ENCODE measurements at places on chromosomes 16 and 17. TPM values are rescaled to one million over a fixed set of nuclear protein-coding genes. Genes with fewer than 3 reads are reported as not detected.

DNA sequence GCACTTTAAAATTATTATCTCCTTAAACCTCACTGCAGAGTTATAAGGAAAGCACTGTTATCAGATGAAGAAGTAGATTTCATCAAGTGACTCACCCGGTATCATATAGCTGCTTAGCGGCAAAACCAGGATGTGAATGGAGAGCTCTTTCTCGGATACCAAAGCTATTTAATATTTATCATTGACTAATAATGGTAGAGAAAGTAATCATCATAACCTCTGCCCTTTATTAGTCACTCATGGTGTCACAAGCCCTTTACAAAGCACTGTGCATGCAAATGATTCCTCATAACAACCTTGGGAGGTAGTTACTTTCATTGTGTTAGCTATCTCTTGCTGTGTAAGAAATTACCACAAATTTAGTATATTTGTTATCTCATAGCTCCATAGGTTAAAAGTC, 592.9 kb downstream of the MAF start:
- no peak overlapping the region for H3K4me3 ChIP-seq
- H3K27ac ChIP-seq, result no peak overlapping the region
- no peaks in the 10 kb centered on the region for H3K27me3 ChIP-seq
- no peak for DNase-seq
- 0 out of 2 replicates have a peak, but pooled peaks cover under 1% of the 10 kb centered on the region for H3K4me1 ChIP-seq
- H3K36me3 ChIP-seq, result no peaks in the 10 kb centered on the region

DNA sequence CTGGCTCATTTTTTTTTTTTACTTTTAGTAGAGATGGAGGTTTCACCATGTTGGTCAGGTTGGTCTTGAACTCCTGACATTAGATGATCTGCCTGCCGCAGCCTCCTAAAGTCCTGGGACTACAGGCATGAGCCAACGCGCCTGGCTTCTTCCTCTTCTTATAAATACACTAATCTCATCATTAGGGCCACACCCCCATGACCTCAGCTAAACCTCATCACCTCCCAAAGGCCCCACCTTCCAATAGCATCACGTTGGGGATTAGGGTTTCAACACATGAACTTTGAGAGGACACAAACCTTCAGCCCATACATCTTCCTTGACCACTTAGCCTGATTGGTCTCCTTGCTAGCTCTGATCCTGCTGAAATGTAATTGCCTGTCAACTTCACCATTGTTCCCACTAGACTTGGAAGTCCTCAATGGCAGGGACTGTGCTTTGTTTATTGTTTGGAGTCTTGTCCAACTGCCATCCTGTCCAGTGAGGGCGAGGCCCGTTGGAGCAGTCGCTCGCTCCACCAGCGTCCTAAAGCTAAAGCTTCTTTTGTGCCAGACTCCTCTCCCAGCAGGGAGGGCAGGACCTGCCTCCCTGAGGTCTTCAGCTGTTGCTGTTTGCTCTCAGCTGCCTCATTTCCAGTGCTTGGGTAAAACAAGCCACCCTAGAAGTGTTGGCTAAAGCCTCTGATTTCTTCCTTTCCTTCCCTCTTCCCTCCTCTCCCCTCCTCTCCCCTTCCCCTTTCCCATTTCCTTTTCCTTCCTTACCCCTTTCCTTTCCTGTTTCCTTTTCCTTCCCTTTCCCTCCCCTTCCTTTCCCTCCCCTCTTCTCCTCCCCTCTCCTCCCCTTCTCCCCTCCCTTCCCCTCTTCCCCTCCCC, 85.3 kb downstream of the HAPSTR1 start:
- no peak overlapping the region for H3K27ac ChIP-seq
- no peak overlapping the region for H3K4me3 ChIP-seq
- no peak for DNase-seq
- H3K36me3 ChIP-seq, result no peaks in the 10 kb centered on the region
- H3K4me1 ChIP-seq, result no peaks in the 10 kb centered on the region
- no peaks in the 10 kb centered on the region for H3K27me3 ChIP-seq

DNA sequence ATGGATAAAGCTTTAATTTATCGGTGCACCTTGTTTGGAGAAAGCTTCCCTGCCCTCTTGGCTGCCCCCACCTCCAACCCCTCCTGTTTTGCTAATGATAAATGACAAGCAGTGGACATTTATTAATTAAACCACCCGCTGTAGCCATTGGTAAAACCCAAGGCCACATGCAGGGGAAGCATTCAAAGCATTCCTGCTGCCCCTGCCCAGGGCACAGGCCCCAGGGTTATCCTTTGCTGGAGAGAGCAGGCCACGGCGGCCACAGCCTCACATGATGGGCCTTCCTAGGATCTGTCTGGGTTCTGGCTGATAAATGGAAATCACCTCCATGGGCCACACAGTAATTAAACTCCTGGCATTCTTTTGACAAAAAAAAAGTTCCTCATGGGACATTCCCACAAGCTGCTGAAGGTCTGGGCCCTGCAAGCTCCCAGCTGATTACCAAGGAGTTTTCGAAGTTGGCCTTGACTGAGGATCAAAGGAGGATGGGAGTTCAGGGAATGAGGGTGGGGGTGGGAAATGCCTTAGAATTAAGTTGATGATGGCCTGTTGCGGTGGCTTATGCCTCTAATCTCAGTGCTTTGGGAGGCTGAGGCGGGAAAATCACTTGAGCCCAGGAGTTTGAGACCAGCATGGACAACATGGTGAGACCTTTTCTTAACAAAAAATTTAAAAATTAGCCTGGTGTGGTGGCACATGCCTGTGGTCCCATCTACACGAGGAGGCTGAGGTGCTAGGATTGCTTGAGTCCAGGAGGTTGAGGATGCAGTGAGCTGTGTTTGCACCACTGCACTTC, 35.5 kb downstream of the SOST start:
- H3K27me3 ChIP-seq, result no peaks in the 10 kb centered on the region
- H3K27ac ChIP-seq, result no peak overlapping the region
- peaks cover 10% of the 10 kb centered on the region for H3K4me1 ChIP-seq

GRCh38 chr16:2226245-2226793, 2.9 kb downstream of the E4F1 start:
- H3K4me3 ChIP-seq, result no peak overlapping the region
- no peak overlapping the region for H3K27ac ChIP-seq
- DNase-seq, result no peak

Gene SLC5A11
- total RNA-seq, result not detected

GRCh38 chr16:3112058-3112880, at the start of gene ZNF205:
ZNF205 (plus strand) TSS chr16:3112586; CDS start chr16:3113431, 845 bp downstream.
- H3K36me3 ChIP-seq, result no peaks in the 10 kb centered on the region
- H3K4me1 ChIP-seq, result no peaks in the 10 kb centered on the region
- no peaks in the 10 kb centered on the region for H3K27me3 ChIP-seq
- H3K4me3 ChIP-seq, result peak within 1 kb of the TSS; percentile 55

- H3K4me3 ChIP-seq, result peak overlapping the region; percentile 28
- H3K27ac ChIP-seq, result no peak overlapping the region
- H3K27me3 ChIP-seq, result no peaks in the 10 kb centered on the region
- H3K4me1 ChIP-seq, result peaks cover 10% of the 10 kb centered on the region
- peak; percentile 68 for DNase-seq
These were observed 73.5 kb downstream of the GOSR1 start for GRCh38 chr17:30550512-30551273.

DNA sequence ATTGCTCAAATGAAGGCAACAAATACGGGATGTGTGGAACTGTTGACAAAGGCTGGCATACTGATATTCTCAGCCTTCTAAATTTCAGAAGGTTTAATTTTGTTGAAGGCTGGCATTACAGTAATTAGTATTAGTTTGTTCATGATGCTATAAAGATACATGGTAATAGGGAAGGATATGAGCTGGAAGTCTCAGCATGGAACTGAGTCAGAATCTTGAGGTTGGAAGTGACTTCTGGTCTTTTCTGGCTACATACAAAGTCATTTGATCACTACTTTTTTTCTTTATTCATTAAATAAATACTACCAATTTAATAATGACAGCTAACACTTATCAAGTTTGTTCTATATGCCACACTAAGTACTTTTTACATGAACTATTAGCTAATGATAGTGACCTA, 22.6 kb downstream of the RABEP1 start:
- no peak overlapping the region for H3K4me3 ChIP-seq
- H3K36me3 ChIP-seq, result no peaks in the 10 kb centered on the region
- H3K27me3 ChIP-seq, result no peaks in the 10 kb centered on the region
- DNase-seq, result no peak
- H3K27ac ChIP-seq, result no peak overlapping the region
- H3K4me1 ChIP-seq, result peaks cover 32% of the 10 kb centered on the region

- no peak overlapping the region for H3K4me3 ChIP-seq
- no peak for DNase-seq
- no peaks in the 10 kb centered on the region for H3K27me3 ChIP-seq
- H3K4me1 ChIP-seq, result no peaks in the 10 kb centered on the region
- H3K36me3 ChIP-seq, result no peaks in the 10 kb centered on the region
These were observed 11.3 kb downstream of the YPEL2 start for GRCh38 chr17:59342681-59343131.

Gene MYH2
- not detected for total RNA-seq

- peak overlapping the region; percentile 30 for H3K27ac ChIP-seq
- no peaks in the 10 kb centered on the region for H3K36me3 ChIP-seq
- peaks cover 21% of the 10 kb centered on the region for H3K4me1 ChIP-seq
- no peak for DNase-seq
- H3K27me3 ChIP-seq, result no peaks in the 10 kb centered on the region
These were observed 220.8 kb downstream of the RPTOR start for GRCh38 chr17:80765241-80765961.

DNA sequence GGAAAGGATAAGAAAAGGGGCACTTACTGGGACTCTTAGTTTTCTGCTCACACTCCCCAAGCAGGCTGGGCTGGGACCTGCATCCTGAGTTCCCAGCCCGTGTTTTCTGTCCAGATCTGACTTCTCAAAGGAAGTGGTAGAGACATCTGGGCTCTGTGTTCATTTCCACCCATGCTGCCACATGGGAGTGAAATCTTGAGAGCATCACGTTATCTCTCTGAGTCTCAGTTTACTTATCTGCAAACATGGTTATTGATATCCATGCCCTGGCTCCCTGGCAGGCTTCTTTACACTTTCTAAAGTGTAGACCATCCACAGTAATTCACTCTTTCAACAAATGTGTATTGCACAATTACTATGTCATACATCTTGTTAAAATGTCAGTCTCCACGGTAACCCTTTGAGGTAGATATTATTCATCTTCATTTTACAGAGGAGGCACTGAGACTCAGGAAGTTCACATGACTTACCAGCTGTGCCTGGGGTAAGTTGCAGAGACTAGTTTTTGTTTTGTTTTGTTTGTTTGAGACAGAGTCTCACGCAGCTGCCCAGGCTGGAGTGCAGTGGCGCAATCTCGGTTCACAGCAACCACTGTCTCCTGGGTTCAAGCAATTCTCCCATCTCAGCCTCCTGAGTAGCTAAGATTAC, 3.4 kb downstream of the ZNF688 start:
- peaks cover 27% of the 10 kb centered on the region for H3K4me1 ChIP-seq
- H3K27me3 ChIP-seq, result no peaks in the 10 kb centered on the region
- H3K4me3 ChIP-seq, result no peak overlapping the region
- no peaks in the 10 kb centered on the region for H3K36me3 ChIP-seq
- peak overlapping the region; percentile 78 for H3K27ac ChIP-seq

DNA sequence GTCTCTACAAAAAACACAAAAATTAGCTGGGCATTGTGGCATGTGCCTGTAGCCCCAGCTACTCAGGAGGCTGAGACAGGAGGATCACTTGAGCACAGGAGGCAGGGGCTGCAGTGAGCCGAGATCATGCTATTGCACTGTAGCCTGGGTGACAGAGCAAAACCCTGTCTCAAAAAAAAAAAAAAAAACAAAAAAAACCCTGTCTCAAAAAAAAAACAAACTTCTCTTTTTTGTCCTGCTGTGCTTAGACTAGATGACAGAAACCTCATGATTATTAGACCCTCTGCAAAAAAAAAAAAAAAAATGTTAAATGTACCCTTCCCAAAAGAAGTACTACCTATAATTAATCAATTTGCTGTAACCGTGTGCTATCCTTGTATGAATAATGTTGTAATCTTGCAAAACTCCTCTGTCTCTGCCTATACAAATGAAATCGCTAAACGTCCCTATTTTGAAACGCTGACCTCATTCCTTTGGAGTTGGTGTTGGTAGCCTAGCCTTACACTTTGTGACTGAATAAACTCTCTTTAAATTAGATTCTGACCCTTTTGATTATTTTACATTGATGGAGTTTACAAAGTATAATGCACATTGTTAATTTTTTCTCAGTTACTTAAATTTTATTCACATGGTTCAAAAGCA, 13.6 kb upstream of the DHRS7B start:
- H3K27ac ChIP-seq, result no peak overlapping the region
- no peaks in the 10 kb centered on the region for H3K27me3 ChIP-seq
- H3K4me3 ChIP-seq, result no peak overlapping the region
- H3K36me3 ChIP-seq, result no peaks in the 10 kb centered on the region
- no peak for DNase-seq

Gene LLGL2
- 6.3 TPM for total RNA-seq

Gene RSL1D1
- total RNA-seq, result 195 TPM

- H3K4me3 ChIP-seq, result no peak overlapping the region
- no peaks in the 10 kb centered on the region for H3K36me3 ChIP-seq
- H3K27me3 ChIP-seq, result no peaks in the 10 kb centered on the region
- peaks cover 20% of the 10 kb centered on the region for H3K4me1 ChIP-seq
These were observed 33.7 kb downstream of the RGS9 start for GRCh38 chr17:65170839-65171238.

DNA sequence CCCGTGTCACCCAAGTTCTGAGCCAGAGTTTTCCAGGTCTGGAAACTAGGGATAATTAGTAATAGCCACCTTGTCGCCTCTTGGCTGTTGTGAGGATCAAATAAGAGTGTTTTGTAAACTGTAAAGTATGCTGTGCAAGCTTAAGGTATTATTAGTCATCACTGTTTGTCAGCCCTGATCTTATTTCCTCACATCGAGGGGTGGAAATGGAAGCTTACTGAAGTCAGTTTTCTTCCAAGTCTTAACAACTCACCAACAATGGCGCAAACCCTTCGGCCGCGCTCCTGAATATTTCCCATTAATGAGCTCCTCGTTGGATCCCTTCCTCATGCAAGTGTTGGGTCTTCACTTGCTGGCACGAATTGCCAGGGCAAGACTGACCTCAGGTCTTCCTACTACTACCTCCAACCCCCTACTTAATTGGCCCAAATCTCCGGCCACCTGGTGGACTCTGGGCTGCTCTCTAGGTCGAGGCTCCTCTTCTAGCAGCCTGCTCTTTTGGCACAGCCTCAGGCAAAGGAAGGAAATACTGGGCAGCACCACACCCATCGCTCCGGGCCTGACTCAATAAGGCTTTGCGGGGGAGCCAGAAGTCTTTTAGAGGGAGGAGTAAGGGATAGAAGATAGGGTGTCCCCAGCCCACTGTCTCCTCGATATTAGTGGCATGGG, 885 bp upstream of the SLC35B1 start:
- 0 out of 2 replicates have a peak, but pooled peaks cover 3% of the 10 kb centered on the region for H3K4me1 ChIP-seq
- H3K27me3 ChIP-seq, result no peaks in the 10 kb centered on the region
- H3K27ac ChIP-seq, result 0 out of 2 replicates have a peak overlapping the region, but pooled peaks have one; percentile 20
- no peak overlapping the region for H3K4me3 ChIP-seq
- H3K36me3 ChIP-seq, result peaks cover 2% of the 10 kb centered on the region

Gene GP1BA
- 0.74 TPM for total RNA-seq

Data from GM12878 (cell line).